ENCODE measurements at places on chromosomes 11 and 22.
A peak's percentile ranks its signal among the peaks of the same experiment; 100 is the strongest.

- DNase-seq, result no peak
Observed at GRCh38 chr11:15204711-15205110, 90.0 kb downstream of the INSC start.

DNA sequence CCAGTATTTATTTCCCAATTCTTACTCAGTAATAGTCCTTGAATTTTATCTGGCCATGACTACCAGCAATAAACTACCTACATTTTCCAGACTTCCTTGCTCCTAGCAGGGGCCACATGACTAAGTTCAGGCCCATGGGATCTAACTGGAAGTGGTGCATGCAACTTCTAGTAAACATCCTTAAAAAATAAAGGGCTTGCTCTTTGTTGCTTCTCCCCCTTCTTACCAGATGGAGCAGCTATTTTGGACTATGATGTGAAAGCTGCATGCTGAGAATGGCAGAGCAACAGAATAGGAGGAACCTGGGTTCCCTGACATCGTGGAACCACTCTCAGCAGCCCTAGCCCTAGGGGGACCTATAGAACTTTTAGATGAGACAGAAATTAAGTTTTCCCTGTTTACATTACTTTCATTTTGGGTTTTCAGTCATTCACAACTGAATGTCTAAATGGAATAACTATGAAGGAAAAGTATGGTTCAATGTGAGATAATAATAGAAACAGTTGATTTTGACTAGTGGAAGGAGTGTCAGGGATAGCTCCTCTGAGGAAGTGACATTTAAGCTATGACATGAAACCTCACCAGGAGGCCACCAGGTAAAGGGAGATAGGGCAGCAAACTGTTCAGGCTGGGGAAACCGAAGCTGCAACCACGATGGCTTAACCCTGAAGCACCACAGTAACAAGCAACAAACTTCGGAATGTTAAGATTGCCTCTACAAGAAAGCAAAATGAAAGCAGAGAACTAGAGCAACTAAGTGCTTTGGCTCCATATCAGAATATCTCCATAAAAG is 48.9 kb downstream of the PHF21A start:
- DNase-seq, result no peak

GRCh38 chr11:62958547-62959421 is 26.0 kb downstream of the SLC22A6 start:
- no peak for DNase-seq

DNA sequence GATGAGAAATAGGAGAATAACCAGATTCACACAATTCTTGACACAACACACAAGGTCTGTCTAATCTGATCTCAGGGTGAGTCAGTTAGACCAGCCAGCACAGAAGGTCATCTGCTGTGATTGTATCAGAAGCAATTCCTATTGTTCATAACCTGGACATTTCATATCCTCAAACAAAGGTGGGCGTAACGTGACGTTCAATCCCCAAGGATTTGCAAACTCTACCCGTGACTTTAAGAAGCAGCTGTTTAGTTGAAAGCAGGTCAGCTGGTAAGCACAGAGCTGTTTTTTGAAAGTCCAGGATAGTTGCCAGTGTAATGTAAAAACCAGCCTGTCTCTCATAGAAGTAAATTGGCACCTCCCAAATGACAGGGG is 385.1 kb downstream of the DCDC1 start:
- DNase-seq, result no peak

- no peak for DNase-seq
Observed at GRCh38 chr11:83175815-83176214, 17.7 kb upstream of the ANKRD42 start.

- DNase-seq, result peak; percentile 12
Observed at GRCh38 chr11:117143390-117143789, 697 bp upstream of the PAFAH1B2 start.

DNA sequence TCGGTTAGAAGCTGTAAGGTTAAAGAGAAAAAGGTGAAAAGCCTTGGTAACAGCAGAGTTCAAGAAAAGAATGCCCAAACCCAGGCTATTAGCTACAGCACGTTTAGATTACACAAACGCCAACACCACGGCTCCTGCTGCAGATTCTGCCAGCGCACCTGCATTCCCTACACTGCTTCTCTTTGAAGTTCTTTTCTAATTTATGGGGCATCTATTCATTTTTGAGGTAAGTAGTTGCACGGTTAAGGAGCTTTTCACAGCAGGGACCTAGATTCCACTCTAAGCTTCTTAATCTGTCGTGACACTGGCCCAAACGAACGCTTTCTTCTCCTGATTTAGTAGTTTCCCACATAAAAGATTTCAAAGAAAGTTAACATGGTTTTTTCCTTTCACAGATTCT is 38.0 kb upstream of the CHKA start:
- no peak for DNase-seq

- no peak for DNase-seq
Observed at GRCh38 chr11:6719576-6719975, 36.4 kb upstream of the MRPL17 start.

DNA sequence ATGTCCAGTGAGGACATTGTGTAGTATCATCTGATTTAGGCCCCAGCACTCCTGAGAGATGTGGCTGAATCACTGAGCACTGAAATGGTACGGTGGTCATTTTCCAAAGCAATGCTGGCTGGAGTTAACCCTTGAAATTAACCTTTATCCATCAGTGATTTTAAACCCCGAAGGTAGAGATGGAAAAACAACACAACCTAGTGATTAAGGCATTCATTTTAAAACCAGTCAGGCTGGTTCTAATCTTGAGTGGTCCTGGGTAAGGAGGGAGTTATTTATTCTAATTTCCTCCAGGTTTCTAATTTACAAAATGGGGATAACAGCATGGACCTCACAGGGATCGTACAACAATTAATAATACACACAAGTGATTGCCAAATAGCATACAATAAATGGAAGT is 6.6 kb upstream of the CSNK2A3 start:
- no peak for DNase-seq

DNA sequence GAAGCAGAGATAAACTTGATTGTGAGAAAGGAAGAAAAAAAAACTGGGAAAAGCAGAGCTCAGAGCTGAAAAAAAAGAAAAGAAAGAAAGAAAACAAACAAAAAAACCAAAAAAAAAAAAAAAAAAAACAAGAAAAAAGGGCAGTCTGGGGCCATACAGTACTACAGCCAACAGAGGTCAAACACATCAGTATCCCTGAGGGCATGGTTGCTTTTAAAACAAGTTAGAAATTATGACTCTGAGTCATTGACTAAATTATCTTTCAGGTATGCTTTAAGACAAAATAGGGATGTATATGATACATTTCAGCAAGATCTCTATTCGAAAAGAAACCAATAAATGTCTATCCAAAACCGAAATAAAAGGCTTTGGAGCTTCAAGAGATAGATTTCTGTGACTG is 37.1 kb upstream of the TLCD5 start:
- DNase-seq, result no peak

GRCh38 chr11:13699041-13699440 is 30.6 kb downstream of the FAR1 start:
- no peak for DNase-seq

DNA sequence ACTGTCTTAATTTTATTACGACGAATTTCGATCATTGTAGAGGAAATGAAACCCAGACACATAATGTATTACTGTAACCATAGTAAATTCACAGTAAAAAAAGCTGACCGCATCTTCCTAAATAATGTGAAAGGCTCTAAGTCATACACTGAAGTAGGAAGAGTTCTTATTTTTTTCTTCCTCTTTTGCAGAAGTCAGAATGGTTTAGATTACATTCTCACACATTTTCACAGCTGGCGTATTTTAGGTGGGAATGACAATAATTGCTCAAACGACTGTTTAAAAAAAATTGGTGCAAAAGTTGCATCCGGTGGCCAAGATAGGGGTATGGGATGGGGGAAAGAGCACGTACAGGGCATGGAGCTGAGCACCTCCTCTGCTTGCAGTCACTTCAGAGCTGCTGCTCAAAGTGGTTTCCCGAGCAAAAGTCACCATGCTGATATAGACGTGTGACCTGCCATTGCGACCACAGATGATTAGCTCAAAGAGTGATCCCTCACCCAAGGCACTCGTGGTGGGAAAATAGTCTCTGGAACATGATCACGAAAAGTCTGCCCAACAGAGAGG is 35.3 kb downstream of the MMP13 start:
- DNase-seq, result no peak

GRCh38 chr11:122778148-122778547 is 60.2 kb upstream of the CRTAM start:
- no peak for DNase-seq

DNA sequence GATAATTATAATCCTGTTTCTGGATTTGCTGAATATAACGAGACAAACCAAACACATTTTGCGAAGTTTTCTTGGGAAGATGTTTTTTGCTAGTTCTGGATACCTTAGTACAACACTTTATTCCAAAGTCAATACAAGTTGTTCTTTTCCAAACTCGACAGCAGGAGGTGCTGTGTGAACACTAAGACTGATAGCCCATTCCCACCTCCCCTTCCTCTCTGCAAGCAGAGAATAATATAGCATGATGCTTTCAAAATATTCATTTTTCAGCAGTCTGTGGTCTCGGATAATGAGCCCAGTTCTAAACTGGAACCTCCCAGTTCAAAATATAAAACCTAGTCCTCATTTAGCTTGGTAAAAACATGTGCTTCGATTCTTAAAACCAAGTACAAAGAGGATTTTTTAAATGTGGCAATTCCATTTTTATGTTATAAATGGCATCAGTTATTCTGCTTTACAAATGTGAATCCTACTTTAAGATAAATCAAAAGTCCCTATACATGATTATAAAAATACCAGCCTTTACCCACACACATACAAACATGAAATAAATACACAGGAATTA is 129.1 kb downstream of the DCDC1 start:
- no peak for DNase-seq

GRCh38 chr22:24901448-24901847 is 45.0 kb downstream of the LHFPL7 start:
- no peak for DNase-seq

DNA sequence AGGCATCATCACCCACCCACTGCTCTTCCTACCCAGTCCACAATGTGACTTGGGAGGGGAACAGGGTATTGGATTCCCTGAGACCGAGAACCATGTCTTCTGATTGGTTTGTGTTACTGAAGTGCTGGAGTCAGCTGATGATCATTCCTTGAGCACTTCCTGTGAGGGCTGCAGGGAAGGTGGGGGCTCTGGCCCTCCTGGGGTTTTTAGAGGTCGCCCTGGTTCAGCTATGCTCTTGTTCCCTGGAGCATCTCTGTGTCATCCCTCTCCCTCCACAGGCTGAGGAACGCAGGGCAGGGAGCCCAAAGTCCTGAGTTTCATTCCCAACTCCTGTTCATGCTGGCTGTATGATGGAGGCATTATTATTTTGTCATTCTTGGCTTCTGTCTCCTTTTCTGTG is 6.7 kb downstream of the ZC3H7B start:
- no peak for DNase-seq

DNA sequence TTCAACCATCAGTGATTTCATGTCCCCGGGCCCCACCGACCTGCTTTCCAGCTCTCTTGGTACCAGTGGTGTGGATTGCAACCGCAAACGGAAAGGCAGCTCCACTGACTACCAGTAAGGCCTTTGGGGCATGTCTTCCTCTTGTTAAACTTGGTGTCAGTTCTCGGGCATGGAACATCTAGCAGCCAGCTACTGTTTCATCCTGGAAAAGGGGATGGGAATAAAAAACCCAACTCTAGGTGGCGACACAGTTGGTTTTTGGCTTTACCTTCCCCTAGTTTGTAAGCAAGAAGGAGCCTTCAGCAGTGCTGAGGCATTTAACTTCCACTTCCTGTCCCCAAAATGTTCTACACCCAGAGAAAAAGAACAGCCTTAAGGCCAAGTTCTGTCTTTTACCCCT is 76.7 kb downstream of the BMAL1 start:
- no peak for DNase-seq

GRCh38 chr11:18563090-18563730 is 25.3 kb downstream of the UEVLD start:
- no peak for DNase-seq

- no peak for DNase-seq
Observed at GRCh38 chr22:49629261-49629570, 198.5 kb downstream of the BRD1 start.

DNA sequence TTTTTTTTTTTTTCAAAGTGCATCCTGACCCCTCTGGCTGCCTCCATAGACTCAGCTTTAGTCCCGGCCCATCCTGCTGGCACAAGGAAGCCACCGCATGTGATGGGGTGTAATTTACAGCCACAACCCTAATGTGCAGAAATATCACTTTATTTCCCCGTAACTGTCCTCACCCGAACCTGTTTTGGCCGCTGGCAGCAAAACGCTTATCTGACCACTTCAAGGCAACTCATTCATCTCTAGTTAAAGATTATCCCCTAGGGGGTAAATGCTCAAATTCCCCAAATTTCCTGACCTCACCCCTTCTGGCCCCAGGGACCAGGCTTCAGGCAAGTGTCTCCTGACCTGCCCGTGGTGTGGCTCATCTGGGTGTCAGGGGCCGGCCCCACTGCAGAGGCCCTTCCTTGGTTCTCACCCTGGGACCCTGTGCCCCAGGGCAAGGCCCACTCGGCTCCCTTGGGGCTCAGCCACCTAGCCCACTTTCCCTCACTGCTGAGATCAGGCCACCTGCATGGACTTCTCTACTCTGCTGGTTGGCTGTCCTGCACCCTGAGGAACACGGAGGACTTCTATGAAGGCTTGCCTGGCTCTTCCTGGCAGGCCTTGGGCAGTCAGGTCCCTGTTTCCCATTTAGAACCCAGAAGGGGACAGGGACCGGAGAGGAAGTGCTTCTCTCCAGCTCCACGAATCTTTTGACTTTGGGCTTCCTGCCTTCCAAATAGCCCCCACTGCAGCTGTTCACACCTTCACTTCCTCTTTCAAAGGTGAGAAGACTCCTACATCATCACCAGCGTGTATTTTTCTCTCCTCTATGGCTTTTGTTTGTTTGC is 53.3 kb downstream of the WNT11 start:
- DNase-seq, result no peak

DNA sequence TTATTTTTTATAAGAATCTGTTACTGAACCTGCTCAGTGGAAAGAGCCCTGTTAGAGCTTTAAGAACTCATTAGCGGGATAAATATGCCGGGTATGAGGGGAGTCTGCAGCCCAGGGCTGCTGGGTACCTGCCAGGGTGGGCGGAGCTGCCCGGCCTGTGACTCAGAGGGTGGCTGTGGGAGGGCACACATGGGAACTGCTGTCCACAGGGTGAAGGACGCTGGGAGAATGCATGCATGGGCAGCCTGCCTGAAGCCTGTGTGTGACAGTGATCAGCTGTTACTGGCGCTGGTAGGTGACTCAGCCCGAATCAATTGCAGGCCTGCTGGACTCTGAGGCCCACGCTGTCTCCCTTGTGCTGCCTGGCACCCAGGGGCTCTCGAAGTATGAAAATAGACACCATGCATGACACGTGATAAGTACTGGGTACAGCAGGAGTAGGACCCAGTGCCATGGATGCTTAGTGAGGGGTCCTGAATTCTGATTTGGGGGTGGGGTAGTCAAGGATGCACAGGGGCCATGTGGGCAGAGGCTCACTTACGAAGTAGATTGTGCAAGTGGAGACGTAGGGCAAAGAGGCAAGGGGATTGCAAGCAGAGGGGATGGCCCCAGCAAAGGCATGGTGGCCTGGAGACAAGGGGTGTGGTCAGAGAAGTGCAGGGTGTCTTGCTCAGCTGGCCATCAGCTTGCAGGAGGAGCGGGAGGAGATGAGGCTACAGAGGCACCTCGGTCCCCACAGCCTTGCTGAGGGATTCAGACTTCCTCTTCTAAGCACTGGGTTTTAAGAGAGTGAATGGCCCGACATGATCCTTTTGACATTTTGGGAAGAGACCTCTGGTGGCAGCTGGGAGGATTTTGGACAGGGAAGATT is 36.5 kb downstream of the GRIK4 start:
- DNase-seq, result no peak

GRCh38 chr11:101438126-101438525 is 145.7 kb downstream of the TRPC6 start:
- DNase-seq, result no peak

- no peak for DNase-seq
Observed at GRCh38 chr11:91156041-91156440, 933.2 kb upstream of the CHORDC1 start.

- DNase-seq, result no peak
Observed at GRCh38 chr11:33655842-33656600, 44.6 kb downstream of the C11orf91 start.

All from activated CD4-positive, alpha-beta T cell treated with anti-CD3 and anti-CD28 coated beads, Interleukin-2, amount 50 U/mL, for 24 hours (primary cell).